ENCODE measurements at places on chromosomes 5 and 9. TPM values are rescaled to one million over a fixed set of nuclear protein-coding genes. Genes with fewer than 3 reads are reported as not detected.

SEMA5A gene
- total RNA-seq, result 92.9 TPM

EPB41L4B gene
- 29.1 TPM for total RNA-seq

SPINK5 gene
- total RNA-seq, result 26.0 TPM

LRRTM2 gene
- 4.6 TPM for total RNA-seq

ATP10B gene
- total RNA-seq, result 4.6 TPM

CSF1R gene
- 1.6 TPM for total RNA-seq

- H3K36me3 ChIP-seq, result no peaks in the 10 kb centered on the region
- H3K4me3 ChIP-seq, result no peak overlapping the region
- no peak for DNase-seq
Observed at GRCh38 chr9:91006046-91006445, 204.4 kb downstream of the SYK start.

- H3K4me3 ChIP-seq, result peak overlapping the region; percentile 50
- no peak for DNase-seq
- H3K36me3 ChIP-seq, result no peaks in the 10 kb centered on the region
- H3K27me3 ChIP-seq, result no peaks in the 10 kb centered on the region
Observed at GRCh38 chr9:70478963-70479641, 64.6 kb upstream of the KLF9 start.

- no peak for DNase-seq
- H3K4me1 ChIP-seq, result no peaks in the 10 kb centered on the region
- H3K27me3 ChIP-seq, result peaks cover 86% of the 10 kb centered on the region
- no peak overlapping the region for H3K4me3 ChIP-seq
- H3K36me3 ChIP-seq, result no peaks in the 10 kb centered on the region
- H3K27ac ChIP-seq, result no peak overlapping the region
Observed at GRCh38 chr9:36894695-36895310, 139.3 kb downstream of the PAX5 start.

DNA sequence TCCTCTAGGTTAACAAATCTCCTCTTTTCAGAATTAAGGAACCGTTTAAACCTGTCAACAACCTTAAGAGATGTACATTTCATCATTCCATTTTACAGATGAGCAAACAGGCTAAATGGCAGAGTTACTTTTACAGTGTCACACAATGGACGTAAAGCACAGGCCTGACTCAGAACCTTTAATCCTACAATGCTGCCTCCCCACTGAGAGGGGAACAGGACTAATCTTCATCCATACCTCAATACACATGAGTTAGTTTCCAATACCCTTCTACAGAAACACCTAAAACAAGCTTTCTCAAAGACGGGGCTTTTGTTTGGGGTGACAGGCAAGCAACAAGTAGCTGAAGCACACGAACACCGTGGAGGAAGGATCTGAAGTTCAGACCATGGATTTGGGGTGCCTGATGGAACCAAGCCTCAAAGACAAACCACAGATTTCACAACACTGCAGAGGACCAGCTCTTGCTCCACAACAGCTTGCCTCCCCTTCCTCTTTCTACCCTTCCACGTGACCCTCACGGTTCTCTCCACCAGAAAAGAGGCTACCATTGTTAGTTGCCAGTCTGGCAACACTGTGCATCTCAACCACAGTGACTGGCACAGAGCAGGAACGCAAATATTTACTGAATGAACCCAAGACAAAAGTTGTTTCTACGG is 1.8 kb downstream of the RNF130 start:
- peak overlapping the region; percentile 98 for H3K4me3 ChIP-seq
- peak overlapping the region; percentile 93 for H3K27ac ChIP-seq
- DNase-seq, result no peak

- H3K36me3 ChIP-seq, result peaks cover 15% of the 10 kb centered on the region
- H3K27ac ChIP-seq, result no peak overlapping the region
- H3K4me1 ChIP-seq, result peaks cover 13% of the 10 kb centered on the region
- DNase-seq, result no peak
- no peaks in the 10 kb centered on the region for H3K27me3 ChIP-seq
- no peak overlapping the region for H3K4me3 ChIP-seq
Observed at GRCh38 chr9:607417-607816, 234.1 kb upstream of the DMRT1 start.

GRCh38 chr9:81456431-81457006 is 232.8 kb downstream of the TLE1 start:
- H3K36me3 ChIP-seq, result no peaks in the 10 kb centered on the region
- DNase-seq, result no peak
- H3K27me3 ChIP-seq, result peaks cover 7% of the 10 kb centered on the region

- peaks cover 9% of the 10 kb centered on the region for H3K36me3 ChIP-seq
- peaks cover 14% of the 10 kb centered on the region for H3K4me1 ChIP-seq
- no peak overlapping the region for H3K27ac ChIP-seq
- H3K27me3 ChIP-seq, result no peaks in the 10 kb centered on the region
- no peak overlapping the region for H3K4me3 ChIP-seq
Observed at GRCh38 chr5:107868650-107869409, 198.1 kb upstream of the EFNA5 start.

DNA sequence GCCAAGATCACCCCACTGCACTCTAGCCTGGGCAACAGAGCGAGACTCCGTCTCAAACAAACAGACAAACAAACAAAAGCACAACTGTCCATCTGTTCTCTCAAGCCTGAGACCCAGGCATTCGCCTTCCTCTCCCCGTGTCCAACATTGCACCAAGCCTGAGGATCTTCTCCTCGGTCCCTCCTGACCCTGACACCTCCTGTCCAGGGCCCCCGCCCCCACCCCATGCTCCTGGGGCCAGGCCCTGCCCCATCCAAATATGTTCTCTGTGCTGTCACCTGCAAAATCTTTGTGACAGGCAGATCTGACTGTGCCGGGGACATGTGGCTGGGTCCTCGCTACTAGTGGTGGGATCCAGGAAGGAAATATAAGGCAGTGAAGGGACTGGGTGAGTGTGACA is 33.4 kb upstream of the UNC5A start:
- DNase-seq, result no peak
- peaks cover 55% of the 10 kb centered on the region for H3K27me3 ChIP-seq

DNA sequence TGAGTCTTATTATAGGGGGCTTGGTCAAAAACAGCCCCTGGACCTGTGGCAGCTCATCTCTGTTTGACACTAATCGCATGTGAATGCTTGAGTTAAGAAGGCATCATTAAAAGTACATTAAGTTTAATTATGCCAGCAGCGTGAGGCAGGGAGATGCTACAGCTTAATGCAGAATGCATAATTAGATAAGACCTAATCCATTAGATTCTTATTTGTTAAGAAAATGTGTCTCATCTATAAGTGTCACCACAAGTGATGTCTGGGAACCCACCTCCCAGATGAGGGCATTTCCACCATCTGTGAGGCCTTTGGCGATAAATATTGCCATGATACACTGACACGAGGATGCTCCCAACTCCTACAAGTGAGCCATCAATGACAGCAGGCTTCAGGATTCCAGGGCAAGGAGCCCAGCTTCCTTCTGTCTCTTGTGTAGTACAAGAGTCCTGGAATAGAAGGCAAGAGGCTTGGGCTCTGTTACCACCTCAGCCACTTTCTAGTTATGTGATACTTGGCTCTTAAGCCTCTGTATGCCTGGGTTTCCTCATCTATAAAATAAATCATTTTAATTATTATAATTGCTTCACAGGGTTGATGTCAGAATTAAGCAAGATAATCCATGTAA is 202.7 kb downstream of the FAM114A2 start:
- H3K27ac ChIP-seq, result no peak overlapping the region
- H3K27me3 ChIP-seq, result no peaks in the 10 kb centered on the region
- no peak for DNase-seq
- H3K4me1 ChIP-seq, result no peaks in the 10 kb centered on the region

DNA sequence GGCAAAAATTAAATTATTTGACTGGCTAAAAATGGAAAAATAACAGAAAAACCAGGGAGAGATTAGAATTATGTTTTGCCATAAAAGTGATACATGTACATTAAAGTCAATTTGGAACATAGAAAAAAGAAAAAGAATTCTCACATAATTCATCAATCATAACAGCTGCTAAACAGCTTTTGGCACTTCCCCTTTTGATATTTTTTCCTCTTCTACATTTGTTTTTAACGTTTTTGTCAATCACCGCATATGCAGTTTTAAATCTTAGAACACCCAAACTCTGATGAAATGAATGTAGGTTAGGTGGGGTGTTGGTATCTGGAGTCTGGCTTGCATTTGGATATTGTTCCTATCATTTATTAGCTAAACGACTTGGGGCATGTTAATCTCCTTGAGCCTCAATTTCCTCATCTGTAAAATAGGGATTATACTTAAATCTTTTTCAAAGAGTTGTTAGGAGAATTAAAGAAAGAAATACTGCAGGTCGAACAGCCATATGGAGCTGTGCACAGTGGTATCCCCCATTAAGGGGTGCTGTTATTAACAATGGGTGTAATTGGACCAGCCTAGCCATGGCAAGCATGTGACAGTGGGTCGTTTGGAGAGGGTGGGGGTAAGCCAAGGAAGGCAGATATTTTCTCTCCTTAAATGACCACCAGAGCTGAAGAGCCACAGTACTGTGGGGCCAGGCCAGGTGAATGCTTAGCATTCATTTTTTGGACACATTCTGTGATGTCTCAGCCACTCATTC is 22.6 kb downstream of the NPR3 start:
- H3K27me3 ChIP-seq, result no peaks in the 10 kb centered on the region
- H3K36me3 ChIP-seq, result peaks cover 19% of the 10 kb centered on the region
- H3K27ac ChIP-seq, result no peak overlapping the region
- peaks cover 9% of the 10 kb centered on the region for H3K4me1 ChIP-seq
- no peak overlapping the region for H3K4me3 ChIP-seq
- no peak for DNase-seq

- no peak for DNase-seq
- no peak overlapping the region for H3K27ac ChIP-seq
Observed at GRCh38 chr9:81724242-81724889, 35.0 kb upstream of the TLE1 start.

DNA sequence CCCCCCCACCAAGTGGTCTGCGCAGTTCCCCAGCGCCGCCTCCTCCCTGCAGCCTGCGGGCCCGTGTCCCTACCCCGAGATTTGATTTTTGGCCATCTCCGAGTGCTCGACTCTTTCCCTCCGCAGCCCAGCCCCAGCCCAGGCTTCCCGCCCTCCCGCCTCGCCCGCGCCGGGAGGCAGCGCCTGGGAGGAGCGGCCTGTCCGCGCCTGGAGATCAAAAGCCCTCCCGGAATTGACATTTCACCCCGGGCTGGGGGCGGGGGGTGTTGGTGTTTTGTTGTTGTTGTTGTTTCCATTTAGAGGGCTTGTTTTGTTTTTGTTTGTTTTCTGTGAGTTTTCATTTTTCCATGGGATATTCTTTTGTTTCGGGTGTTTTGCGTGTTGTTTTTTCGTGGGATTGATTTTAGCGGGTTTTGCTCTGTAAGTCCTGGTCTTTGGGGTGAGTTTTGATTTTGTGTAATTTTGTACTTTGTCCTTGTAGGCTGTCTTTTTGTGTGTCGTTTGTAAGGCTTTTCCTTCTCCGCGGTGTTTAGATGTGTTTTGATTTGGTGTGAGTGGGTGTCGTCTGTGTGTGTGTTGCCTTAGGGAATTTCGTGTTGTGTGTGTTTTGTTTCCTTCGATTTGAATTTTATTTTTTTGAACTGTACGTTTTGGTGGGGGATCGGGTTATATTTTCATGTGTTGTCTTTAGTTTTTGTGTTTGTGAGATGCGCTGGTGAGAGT is 1.7 kb upstream of the PAX5 start:
- peaks cover 99% of the 10 kb centered on the region for H3K27me3 ChIP-seq
- H3K27ac ChIP-seq, result peak overlapping the region; percentile 1
- no peaks in the 10 kb centered on the region for H3K36me3 ChIP-seq
- peaks cover 12% of the 10 kb centered on the region for H3K4me1 ChIP-seq
- H3K4me3 ChIP-seq, result peak overlapping the region; percentile 79

DNA sequence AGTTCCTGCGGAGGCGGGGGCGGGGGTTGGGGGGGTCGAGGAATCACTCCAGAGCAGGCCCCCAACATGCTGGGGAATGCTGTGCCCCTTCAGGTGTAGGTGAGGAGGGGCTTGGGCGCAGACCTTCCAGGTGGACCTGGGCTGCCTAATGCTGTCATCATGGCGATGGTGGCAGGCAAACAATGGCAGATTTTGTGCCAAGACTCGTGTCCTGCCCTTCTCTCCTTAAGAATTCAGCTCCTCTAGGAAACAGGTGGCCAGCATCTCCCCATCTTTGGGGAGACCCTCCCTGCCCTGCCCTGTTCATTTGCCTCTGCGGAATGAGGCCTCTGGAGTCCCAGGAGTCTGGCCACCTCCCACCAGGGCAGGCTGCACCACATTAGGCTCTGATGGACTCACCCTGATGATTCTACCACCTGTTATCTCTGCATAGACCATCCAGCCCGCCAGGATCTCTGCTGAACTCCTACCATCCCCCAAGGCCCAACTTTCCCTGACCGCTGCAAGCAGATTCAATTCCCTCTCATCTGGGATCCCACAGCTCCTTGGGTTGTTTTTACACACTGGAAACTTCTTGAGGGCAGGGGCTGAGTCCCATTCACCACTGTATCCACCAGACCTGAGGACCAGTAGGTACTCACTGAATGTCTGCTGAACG is 10.9 kb upstream of the SLC25A51 start:
- H3K4me1 ChIP-seq, result peaks cover 9% of the 10 kb centered on the region
- no peaks in the 10 kb centered on the region for H3K36me3 ChIP-seq
- no peak overlapping the region for H3K4me3 ChIP-seq
- no peak overlapping the region for H3K27ac ChIP-seq
- no peak for DNase-seq

DNA sequence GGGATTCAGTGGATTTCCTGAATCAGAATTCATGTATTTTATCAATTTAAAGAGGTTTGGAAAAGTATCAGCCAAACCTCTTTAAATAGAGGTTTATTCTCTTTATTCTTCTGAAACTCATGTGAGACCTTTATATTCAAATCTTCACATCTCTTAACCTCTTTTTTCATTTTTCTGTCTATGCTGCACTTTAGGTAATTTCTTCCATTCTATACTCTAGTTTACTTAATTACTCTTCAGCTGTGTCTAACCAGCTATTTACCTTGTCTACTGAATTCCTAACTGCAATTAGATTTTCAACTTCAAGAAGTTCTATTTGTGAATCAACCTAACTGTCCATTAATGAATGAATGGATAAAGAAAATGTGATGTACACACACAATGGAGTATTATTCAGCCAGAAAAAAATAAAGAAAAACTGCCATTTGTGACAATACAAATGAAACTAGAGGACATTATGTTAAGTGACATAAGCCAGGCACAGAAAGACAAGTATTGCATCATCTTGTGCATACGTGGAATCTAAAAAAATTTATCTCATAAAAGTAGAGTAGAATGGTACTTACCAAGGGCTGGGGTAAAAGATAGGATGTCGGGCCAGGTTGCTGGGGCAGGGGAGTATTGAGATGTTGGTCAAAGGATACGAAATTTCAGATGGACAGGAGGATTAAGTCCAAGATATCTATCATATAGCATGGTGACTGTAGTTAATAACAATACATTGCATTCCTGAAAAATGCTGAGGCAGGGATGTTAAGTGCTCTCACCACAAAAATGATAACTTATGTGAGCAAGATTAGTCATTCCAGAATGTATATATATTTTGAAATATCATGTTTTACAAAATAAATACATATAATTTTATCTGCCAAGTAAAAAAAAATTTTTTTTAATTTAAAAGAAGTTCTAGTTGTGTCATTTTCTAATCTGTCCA is 129.5 kb upstream of the LRRTM2 start:
- H3K4me1 ChIP-seq, result peaks cover 4% of the 10 kb centered on the region
- H3K36me3 ChIP-seq, result peaks cover 19% of the 10 kb centered on the region
- DNase-seq, result no peak
- H3K27ac ChIP-seq, result no peak overlapping the region

GRCh38 chr9:70533492-70533891 is 119.0 kb upstream of the KLF9 start:
- DNase-seq, result no peak
- H3K4me1 ChIP-seq, result peaks cover 5% of the 10 kb centered on the region
- no peaks in the 10 kb centered on the region for H3K36me3 ChIP-seq
- H3K4me3 ChIP-seq, result no peak overlapping the region
- H3K27ac ChIP-seq, result no peak overlapping the region

All from type B pancreatic cell (in vitro differentiated cells).